ENCODE measurements at places on chromosomes 7 and 10. TPM values are rescaled to one million over a fixed set of nuclear protein-coding genes. Genes with fewer than 3 reads are reported as not detected.

SPDYE9 gene
- not detected for total RNA-seq

- H3K4me3 ChIP-seq = no peak overlapping the region
- H3K4me1 ChIP-seq = no peaks in the 10 kb centered on the region
- no peak overlapping the region for H3K27ac ChIP-seq
- no peaks in the 10 kb centered on the region for H3K36me3 ChIP-seq
- no peak for DNase-seq
These were observed 73.9 kb downstream of the SH3PXD2A start for GRCh38 chr10:103781329-103782061.

- H3K4me1 ChIP-seq = no peaks in the 10 kb centered on the region
- no peak for DNase-seq
- H3K27me3 ChIP-seq = peaks cover 3% of the 10 kb centered on the region
- no peak overlapping the region for H3K27ac ChIP-seq
- H3K36me3 ChIP-seq = no peaks in the 10 kb centered on the region
These were observed 12.4 kb upstream of the LRRC72 start for GRCh38 chr7:16514271-16514670.

DNA sequence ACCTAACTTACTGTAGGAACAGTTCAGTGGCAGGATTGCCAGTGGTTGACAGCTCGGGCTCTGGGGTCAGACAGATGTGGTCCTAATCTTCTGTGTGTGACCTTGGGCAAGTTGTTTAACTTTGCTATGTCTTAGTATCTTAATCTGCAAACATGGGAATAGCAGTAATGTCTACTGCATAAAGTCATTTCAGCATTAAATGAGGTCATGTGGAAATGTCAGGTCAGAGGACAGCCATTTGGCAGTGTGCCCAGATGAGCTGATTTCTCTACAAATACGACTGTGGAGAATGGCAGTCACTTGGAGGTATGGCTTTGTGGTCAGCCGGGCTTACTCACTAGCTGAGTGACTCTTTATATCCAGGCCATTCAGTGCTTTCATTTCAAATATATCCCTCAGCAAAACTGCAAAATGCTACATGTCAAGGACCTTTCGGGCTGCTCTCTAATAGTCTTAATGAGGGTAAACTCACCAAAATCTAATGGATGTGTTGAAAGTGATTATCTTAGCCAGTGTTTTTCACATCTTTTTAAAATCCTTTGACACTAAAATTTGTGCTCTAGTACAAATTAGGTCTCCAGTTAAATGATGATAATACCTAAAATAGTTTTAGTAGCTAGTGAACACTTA is 171.4 kb downstream of the ST7 start:
- no peak overlapping the region for H3K27ac ChIP-seq
- H3K4me3 ChIP-seq = no peak overlapping the region
- H3K4me1 ChIP-seq = no peaks in the 10 kb centered on the region
- DNase-seq = no peak
- H3K27me3 ChIP-seq = no peaks in the 10 kb centered on the region

DNA sequence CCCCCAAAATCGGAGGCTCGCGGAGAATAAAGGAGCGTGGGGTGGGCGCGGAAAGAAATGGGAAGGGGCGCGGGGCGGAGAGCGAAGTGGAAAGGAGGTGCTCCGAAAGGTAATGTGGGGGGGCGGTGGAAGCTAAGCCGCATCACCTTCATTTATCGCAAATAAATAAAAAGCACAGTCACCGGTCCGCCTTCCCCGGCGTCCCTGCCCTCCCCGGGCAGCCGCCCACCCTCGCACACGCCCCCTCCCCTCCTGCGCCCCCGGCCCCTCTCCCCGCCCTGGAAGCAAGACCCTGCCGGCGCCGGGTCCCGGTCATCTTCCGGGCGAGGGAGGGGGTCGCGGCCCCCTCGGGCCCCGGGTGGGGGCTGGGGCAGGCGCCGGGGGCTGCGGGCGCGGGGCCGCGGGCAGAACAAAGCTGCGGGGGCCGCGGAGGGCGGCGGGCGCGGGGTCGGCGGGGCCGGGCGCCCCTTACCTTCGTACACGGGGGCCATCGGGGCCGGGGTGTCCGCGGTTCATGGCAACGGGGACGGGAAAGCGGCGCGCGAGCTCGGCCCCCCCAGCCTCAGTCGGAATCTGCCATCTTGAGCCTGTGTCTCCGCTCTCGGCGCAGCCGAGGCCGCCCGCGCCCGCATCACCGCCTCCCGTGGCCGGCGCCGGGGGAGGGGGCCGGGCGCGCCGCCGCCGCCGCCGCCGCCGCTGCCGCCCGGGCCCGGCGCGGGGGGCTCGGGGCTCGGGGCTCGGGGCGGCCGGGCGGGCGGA is 486 bp downstream of the HIPK2 start:
- peak overlapping the region; percentile 85 for H3K27ac ChIP-seq
- H3K27me3 ChIP-seq = peaks cover 7% of the 10 kb centered on the region
- peaks cover 12% of the 10 kb centered on the region for H3K4me1 ChIP-seq
- DNase-seq = peak; percentile 38

OGDHL gene
- total RNA-seq = not detected

DNA sequence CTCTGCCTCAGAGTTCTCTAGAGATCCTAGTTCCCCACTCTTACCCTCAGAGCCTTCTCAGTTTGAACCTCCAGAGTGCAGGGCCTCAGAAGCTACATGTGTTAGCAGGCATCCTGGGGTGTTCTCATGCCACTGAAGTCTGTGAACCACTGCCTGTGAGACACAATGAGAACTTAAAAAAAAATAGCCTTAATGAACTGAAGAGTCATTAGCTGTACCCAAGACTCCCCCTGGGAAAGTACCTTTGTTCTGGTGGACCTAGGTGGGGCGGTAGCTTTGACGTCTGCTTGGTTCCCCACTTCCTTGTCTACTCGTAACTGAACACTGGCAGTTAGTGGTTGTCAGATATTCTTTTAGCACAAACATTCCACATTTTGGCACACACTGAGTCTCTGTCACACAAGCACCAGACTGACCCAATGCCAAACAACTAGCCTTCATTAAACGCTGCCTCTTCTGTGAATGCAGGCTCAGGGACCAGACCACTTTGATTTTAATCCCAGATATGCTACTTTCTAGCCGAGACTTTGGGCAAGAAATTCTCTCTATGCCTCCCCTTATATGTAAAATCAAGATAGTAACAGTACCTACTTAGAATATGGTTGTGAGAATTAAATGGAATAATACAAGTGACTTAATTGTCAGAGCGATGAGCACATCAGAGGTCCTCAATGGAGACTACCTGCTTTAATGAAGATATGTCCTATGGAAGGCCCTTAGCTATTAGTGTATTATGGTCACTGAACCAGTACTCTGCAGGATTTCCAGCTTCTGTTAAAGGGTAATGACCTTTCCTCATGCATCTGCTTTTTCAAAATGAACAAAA is 75.3 kb upstream of the CC2D2B start:
- peak overlapping the region; percentile 51 for H3K27ac ChIP-seq
- no peaks in the 10 kb centered on the region for H3K27me3 ChIP-seq
- no peaks in the 10 kb centered on the region for H3K36me3 ChIP-seq
- DNase-seq = peak; percentile 57
- no peak overlapping the region for H3K4me3 ChIP-seq
- H3K4me1 ChIP-seq = no peaks in the 10 kb centered on the region

GRCh38 chr10:33321516-33321915 is 13.0 kb downstream of the NRP1 start:
- no peak overlapping the region for H3K4me3 ChIP-seq
- H3K4me1 ChIP-seq = no peaks in the 10 kb centered on the region
- DNase-seq = no peak
- no peak overlapping the region for H3K27ac ChIP-seq
- no peaks in the 10 kb centered on the region for H3K36me3 ChIP-seq

- peak; percentile 74 for DNase-seq
- H3K36me3 ChIP-seq = no peaks in the 10 kb centered on the region
These were observed at the start of gene HECTD2 for GRCh38 chr10:91409869-91410637. Gene HECTD2 (plus strand): TSS chr10:91410344. CDS start chr10:91410439, 95 bp downstream.

GRCh38 chr10:23441251-23441650 is 2.4 kb downstream of the OTUD1 start:
- H3K27me3 ChIP-seq = no peaks in the 10 kb centered on the region
- H3K4me3 ChIP-seq = peak overlapping the region; percentile 68
- no peak for DNase-seq
- no peak overlapping the region for H3K27ac ChIP-seq

TUBAL3 gene
- total RNA-seq = not detected

- no peaks in the 10 kb centered on the region for H3K36me3 ChIP-seq
- H3K4me3 ChIP-seq = no peak overlapping the region
- H3K27ac ChIP-seq = no peak overlapping the region
- no peak for DNase-seq
- H3K4me1 ChIP-seq = no peaks in the 10 kb centered on the region
These were observed 202.3 kb downstream of the AHR start for GRCh38 chr7:17500736-17501135.

- no peak overlapping the region for H3K27ac ChIP-seq
- peaks cover 10% of the 10 kb centered on the region for H3K36me3 ChIP-seq
- DNase-seq = no peak
- no peaks in the 10 kb centered on the region for H3K27me3 ChIP-seq
- no peaks in the 10 kb centered on the region for H3K4me1 ChIP-seq
These were observed 16.6 kb downstream of the MINDY3 start for GRCh38 chr10:15843695-15844094.

WASHC2A gene
- 55.3 TPM for total RNA-seq

GRCh38 chr10:119545310-119545709 is 2.8 kb upstream of the RGS10 start:
- no peak overlapping the region for H3K4me3 ChIP-seq
- H3K4me1 ChIP-seq = peaks cover 1% of the 10 kb centered on the region
- DNase-seq = no peak
- H3K36me3 ChIP-seq = no peaks in the 10 kb centered on the region
- H3K27me3 ChIP-seq = peaks cover 7% of the 10 kb centered on the region

ZNF282 gene
- total RNA-seq = 14.8 TPM

DNA sequence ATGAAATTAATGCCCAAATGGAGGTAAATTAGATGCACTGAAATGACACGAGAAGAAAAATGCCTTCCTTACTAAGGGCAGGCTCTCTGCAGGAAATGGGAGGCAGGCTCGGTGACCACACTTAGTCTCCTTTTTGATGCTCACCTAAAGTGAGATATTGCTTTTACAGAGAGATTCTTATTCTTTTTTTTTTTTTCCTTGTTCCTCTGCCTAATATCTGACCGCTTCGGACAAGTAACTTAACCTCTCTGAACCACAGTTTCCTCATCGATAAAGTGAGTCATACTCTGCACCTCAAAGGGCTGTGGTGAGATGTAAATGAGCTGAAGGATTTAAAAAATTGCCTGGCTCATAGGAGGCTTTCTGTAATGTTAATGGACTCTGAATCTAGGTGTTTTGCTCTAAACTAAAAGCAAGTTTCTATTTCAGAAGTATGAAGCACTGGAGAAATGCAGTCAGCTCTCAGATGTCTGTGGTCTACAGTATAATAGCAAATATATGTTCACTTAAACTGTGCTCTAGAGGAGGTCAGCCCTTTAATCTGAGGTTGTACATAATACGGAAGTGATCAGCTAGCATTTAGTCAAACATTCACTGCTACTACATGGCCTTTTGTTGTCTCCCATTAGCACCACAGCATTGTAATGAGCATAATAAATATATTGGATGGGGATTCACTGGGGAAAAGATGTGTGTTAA is 23.2 kb downstream of the NKX2-3 start:
- H3K4me1 ChIP-seq = peaks cover 3% of the 10 kb centered on the region
- H3K27me3 ChIP-seq = no peaks in the 10 kb centered on the region
- DNase-seq = no peak
- no peak overlapping the region for H3K27ac ChIP-seq
- no peaks in the 10 kb centered on the region for H3K36me3 ChIP-seq
- no peak overlapping the region for H3K4me3 ChIP-seq

DNA sequence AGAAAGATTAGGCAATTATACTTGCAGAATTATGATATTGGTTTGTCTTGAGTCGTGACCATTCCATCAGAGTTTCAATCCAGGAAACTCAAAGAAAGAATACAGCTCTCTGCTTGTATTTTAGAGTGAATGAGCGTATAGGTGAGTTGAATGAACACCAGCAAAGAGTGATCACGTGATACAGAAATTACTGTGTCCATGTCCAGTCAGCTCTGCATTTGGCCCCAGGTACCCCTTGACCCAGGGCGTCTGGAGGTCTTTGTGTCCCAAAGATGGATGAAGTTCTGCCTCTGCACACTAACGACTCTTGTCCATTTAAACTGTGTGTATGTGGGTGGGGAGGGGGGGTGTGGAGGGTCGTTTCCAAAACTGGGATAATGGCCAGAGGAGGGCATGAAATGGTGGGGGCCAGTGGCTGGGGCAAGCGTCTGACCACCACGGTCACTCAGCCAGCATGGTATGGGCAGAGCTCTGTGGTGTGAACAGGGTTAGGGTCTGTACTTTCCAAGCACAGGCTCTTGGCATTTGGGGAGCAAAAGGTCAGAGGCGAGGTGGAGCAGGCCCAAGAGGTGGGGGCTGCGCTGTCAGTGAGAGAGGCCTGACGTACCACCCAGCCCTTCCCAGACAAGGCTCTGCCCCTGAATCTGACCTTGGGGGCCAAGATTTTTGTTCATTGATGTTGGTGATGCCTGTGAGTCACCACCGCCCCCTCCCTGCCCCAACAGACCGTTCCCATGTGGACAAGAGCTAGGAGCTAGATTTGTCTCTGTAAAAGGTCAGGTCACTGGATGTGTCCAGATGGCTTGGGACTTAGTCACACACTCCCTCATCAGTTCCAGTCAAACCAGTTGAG is 1.4 kb downstream of the PTPRE start:
- peaks cover 9% of the 10 kb centered on the region for H3K4me1 ChIP-seq
- no peak overlapping the region for H3K27ac ChIP-seq
- peaks cover 40% of the 10 kb centered on the region for H3K27me3 ChIP-seq
- H3K4me3 ChIP-seq = no peak overlapping the region

DNA sequence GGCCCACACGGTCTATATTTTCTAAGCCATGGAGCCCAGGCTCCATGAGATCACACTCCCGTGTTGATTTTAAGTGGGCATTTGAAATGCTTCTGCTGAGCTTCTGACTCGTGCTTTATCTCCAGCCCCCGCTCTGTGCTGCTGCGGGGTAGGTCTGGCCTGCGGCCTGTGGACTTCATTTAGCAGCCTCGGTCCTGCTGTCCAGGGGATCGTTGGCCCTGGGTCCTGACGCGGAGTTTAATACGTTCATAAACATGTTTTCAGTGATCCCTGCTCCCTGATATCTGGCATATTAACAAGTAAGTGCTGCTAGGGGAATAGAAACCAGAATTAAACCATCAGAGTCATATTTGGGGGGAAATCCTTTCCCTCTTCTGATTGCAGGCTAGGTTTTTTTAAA is 540.3 kb upstream of the MGMT start:
- DNase-seq = no peak
- H3K4me3 ChIP-seq = no peak overlapping the region
- H3K4me1 ChIP-seq = no peaks in the 10 kb centered on the region

DNA sequence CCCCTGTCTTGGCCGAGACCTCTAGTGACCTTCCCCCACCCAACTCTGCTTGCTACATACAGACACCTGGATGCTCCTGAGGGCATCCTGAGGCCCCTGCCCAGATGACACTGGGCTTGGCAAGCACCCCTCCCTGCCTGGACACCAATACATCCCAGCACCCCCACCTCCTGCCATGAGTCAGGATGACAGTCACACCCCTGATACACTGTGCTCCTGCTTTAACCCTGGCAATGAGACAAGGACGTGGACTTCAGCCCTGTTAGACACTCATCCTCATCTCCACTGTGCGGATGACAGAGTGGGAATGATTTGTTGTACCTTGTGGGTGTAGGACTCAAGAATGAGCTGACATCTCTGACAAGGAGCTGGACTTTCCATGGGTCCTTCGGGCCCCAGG is 186.3 kb upstream of the ADCY1 start:
- no peaks in the 10 kb centered on the region for H3K27me3 ChIP-seq
- H3K36me3 ChIP-seq = no peaks in the 10 kb centered on the region
- H3K4me3 ChIP-seq = no peak overlapping the region
- no peak for DNase-seq

MET gene
- not detected for total RNA-seq
